IPS-NIHi11 (cell line): ENCODE measurements at places on chromosomes 3 and 15.

GRCh38 chr3:107235193-107235927, 141.9 kb upstream of the CCDC54 start:
- peak; percentile 17 for DNase-seq

DNA sequence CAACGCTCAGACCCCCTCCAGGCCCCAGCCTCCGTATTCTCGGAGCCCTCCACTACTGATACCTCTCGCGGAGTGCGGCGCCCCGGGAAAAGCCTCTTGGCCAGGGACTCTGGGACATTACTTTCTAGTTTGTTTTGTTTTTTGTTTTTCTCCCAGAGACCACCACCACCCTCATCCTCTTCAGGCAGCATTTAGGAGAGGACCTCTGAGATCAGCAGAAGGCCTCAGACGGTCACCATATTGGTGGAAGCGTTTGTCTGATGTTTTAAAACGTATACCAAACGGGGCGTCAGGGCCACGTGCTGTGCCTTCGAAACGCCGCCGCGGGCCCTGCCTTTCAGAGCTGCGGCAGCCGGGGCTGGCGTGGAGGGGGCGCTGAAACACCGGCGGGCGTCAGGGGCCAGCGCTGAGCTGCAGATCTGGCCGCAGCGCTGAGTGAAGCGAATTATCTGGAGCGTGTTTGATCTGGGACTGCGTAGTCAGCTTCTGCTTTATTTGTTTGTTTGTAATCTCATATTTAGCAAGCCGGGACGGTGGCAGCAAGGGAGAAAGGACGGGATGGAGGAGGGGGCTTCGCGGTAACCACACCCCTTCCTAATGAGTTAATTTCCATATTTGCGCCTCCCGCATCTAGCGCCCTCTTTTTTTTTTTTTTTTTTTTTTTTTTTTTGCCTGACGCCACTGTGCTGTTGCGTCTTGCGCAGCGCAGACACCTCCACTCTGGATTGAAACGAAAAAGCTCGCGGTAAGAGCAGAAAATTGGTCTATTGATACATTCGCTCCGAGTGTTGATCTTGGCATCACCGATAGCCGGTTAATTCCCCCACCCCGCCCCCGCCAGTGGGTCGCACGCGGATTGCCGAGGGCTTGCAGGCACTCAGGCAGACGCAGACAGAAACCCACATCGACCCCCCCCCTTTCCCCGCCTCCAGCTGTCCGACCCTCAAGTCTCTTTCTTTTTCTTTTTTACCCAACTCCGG, 14.9 kb downstream of the SOX2 start:
- peak; percentile 72 for DNase-seq

- no peak for DNase-seq
Observed at GRCh38 chr3:49785565-49786356, 581 bp downstream of the IP6K1 start.

GRCh38 chr3:188272481-188273372, 118.8 kb downstream of the LPP start:
- DNase-seq, result no peak

GRCh38 chr3:61564395-61565059, 3.2 kb downstream of the PTPRG start:
- peak; percentile 73 for DNase-seq

DNA sequence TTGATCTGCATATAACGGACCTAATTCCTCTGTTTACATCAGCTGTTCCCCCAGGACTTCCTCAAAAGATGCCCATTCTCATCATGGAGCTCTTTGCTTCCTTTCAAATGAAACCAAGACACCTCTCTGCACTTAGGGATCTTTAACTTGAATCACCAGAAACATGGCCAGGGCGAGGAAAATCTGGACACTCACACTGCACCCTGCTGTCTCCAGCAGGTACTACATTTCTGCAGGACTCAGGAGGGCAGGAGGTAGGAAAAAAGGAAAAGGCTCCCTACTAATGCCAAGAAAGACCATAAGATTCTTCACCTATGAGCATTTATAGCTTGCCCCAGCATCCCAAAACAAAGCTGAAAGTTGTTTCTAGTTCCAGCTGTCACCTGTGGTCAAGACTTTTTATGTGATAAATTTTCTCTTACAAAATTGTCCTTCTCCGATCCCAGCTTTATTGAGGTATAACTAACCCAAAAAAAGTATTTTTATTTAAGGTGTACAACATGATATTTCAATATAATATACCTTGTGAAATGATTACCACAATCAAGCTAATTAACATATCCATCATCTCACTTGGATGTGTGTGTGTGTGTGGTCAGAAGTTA, 87.3 kb upstream of the C15orf61 start:
- peak; percentile 78 for DNase-seq

DNA sequence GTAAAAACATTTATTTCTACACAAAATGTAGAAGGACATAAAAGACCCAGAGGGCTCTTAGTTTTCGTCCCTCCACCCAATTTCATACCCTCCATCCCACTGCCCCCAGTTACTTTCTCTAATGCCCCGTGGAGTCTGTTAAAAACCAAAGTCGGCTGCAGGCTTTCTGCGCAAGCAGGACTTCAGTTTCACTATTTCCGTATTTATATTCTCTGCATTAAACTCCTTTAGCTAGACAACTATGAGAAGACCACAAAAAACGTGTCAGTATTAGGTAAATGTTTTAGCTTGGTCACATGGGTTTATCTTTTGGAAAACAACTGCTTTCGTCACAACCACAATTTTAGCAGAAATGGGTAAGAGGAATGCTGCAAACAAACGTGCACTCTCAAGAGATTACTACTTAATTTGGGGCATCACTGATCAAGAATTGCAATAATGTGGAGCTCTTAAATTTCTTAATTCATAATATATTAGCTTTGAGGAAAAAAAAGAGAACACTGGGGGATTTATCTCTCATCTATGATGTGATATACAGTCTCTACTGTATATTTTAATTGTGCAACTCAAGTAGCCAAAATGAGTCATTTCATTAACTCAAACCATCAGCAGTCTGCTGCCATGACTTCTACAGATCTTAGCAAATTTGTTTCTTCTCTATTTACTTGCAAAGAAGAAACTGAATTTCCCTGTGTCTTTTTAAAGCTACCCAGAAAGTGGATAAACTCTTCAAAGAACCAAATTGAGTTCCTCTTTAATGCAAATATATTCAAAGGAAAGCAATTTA, 740 bp upstream of the NSMCE3 start:
- no peak for DNase-seq

- no peak for DNase-seq
Observed at GRCh38 chr3:87073496-87074145, 82.7 kb upstream of the VGLL3 start.
